ENCODE measurements at places on chromosomes 13 and 19.

DNA sequence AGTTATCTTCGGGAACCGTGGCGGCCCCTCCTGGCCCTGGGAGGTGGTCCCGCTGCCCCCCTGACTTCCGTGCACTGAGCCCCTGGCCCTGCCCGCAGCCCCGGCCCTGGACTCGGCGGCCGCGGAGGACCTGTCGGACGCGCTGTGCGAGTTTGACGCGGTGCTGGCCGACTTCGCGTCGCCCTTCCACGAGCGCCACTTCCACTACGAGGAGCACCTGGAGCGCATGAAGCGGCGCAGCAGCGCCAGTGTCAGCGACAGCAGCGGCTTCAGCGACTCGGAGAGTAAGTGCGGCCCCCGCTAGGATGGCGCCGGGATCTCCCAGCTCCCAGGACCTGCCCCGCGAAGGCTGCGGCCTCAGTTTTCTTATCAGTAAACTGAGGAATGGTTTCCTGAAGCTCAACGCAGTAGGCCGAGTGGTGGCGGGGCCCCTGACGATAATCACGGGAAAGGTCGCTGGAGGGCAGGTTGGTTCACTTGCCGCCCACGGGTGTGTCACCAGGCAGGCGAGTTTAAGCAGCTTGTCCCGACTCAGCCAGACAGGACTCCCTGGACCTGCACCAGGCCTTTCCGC, 924 bp downstream of the RGCC start:
- DNase-seq = peak; percentile 42

GRCh38 chr13:48400850-48401291, 12.0 kb downstream of the LPAR6 start:
- peak; percentile 74 for DNase-seq

GRCh38 chr19:53596056-53596455, 35.7 kb upstream of the DPRX start:
- no peak for DNase-seq

DNA sequence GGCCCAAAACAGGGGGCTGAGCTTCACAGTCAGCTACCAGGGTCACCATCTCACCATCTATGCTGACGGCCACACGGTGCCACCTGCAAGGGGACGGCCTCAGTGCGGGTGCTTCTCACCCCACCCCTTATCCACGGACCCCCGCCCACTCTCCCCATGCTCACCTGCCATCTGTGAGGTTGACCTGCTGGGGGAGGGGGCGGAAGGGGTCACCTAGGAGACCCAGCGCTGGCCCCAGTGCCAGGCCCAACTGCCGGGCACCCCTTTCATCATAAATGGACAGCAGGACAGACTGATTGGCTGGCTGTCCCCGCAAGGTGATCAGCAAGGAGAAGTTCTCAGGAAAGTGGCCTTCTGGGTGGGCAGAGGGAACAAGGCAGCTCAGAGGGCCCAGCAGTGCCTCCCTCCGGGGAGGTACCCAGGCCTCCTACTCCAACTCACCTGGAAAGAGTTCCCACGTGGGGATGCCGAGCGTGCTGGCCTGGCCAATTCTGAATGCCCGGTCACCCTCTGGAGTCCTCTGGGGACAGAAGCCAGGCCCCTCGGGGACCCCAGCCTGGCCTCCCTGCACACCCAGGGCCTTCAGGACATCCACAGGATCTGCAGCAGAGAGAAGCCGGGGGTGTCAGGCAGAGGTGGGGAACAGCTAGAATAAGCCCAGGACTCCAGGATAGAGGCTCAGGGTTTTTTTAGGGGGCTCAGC, 4.5 kb downstream of the COL5A3 start:
- DNase-seq = no peak

- no peak for DNase-seq
These were observed 4.5 kb upstream of the CADM4 start for GRCh38 chr19:43644181-43644580.

DNA sequence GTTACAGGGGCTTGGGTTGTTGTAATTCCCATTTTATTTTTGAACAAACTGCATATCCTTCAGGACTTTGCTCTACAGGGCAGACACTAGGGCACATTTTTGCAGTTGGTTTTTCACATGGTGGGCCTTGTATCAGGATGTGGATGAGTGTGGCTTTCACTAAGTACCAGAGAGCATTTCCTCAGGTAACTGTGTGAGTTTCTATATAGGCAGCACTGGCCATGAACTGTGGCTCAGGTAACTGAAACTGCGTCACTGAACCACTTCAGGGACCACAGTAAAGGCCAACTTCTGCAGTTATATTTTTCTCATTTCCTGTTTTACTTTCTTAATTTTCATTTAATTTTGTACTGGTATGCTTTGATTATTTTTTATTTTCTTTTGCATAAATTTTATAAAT, 166.5 kb downstream of the ZNF486 start:
- no peak for DNase-seq

- no peak for DNase-seq
These were observed 220.5 kb downstream of the RBM26 start for GRCh38 chr13:79185580-79185979.

DNA sequence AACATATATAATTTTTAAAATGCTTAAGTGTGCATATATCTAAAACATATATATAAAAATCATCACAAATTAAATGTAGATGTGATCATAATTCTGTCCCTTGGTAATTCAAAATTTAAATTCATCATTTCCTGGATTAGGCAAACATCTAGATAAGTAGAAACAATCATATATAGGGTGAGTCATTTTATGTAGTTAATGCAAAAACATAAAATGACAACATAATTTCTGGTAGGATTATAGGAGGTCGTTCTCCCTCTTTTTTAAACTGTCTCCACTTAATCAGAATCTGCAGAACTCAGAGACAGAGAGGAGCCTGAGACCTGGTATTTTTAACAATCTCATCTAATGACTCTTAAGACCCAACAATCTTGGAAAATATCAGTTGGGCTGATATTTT, 333.4 kb downstream of the KCTD12 start:
- no peak for DNase-seq

- DNase-seq = no peak
These were observed 208.7 kb upstream of the OBI1 start for GRCh38 chr13:78867655-78868054.

DNA sequence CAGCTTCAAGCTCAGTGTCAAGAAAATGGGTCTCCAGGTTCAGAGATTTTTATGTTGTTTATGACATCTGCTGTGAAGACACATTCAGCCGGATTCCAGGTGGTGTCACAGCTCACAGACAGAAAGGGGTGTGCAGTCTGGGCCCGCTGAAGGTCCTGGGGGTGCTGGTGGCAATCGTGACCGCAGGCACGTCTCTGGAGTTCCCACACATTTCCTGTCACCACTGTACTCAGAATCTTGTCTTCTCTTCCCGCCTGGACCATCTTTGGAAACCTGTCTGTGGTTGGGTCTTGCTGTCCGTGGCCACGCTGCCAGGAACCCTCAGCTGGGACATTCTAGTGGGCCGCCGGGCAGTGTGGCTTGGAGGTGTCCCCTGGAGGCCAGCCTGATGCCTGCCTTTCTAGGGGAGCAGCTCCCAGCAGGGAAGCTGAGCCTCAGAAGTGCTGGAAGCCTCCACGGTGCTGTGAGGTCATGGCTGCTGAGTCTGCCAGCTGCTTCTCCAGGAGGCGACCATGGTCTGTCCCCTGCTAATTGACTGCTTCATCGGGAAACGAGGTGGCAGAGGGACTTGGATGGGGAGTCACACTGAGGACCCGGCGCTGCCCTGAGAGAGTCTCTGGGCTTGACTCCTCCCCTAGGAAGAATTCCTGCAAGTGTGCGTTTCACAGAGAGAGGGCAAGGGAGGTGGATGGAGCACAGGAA, 3.7 kb downstream of the TEX29 start:
- no peak for DNase-seq
